ENCODE measurements at places on chromosomes 6 and 20.

GRCh38 chr20:49583669-49584417, 15.9 kb upstream of the PTGIS start:
- no peak for DNase-seq

DNA sequence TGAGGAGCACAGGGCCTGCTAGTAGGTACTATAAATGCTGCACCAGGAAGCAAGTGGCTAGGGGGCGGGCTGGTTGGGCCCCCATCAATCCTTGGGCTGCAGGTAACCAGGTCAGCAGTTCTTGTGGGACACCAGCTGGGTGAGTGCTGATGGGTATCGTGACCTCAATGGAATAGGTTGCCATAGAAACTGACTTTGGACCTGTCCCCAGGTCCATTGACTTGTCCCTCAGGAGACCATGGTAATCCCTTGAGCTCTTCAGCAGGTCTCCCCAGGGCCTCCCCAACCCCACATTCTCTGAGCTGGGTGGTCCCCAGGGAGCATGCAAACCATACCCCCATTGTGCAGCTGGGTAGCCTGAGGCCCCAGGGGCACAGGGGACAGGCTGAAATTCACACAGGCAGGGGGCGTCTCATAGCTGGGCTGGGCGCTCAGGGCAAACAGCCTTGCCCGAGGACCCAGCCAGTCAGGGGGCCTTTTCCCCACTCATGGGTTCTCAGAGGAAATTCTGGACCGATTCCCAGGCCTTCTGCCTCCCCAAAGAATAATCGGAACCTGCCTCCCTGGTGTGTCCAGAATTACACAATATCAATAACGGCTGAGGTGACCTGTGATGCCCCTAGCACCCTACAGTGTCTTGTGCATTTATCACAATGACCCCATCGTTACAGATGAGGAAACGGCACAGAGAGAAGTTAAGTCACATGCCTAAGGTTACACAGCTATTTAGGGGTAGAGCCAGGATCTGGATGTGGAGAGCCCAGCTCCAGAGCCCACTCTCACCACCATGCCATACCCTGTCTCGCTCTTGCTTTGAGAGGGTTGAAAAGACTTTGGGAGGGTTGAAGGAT, 35.9 kb downstream of the SRC start:
- no peak for DNase-seq

- no peak for DNase-seq
Observed at GRCh38 chr6:97813889-97814567, 531.0 kb upstream of the MMS22L start.

DNA sequence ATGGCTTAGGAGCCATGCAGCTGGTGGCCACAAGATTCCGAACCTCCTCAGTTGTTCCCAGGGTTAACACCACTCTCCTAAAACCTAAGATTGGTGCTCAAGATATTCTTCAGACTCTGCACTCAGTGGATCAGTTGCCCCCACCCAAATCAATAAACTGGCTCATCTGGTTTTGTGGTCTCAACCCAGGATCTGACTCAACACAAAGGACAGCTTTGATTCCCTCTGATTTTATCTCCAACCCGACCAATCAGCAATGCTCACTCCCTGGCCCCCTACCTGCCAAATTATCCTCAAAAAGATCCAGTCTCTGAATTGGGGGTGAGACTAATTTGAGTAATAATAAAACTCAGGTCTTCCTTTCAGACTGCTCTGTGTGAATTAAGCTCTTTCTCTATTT, 137.5 kb downstream of the EYS start:
- DNase-seq: no peak

DNA sequence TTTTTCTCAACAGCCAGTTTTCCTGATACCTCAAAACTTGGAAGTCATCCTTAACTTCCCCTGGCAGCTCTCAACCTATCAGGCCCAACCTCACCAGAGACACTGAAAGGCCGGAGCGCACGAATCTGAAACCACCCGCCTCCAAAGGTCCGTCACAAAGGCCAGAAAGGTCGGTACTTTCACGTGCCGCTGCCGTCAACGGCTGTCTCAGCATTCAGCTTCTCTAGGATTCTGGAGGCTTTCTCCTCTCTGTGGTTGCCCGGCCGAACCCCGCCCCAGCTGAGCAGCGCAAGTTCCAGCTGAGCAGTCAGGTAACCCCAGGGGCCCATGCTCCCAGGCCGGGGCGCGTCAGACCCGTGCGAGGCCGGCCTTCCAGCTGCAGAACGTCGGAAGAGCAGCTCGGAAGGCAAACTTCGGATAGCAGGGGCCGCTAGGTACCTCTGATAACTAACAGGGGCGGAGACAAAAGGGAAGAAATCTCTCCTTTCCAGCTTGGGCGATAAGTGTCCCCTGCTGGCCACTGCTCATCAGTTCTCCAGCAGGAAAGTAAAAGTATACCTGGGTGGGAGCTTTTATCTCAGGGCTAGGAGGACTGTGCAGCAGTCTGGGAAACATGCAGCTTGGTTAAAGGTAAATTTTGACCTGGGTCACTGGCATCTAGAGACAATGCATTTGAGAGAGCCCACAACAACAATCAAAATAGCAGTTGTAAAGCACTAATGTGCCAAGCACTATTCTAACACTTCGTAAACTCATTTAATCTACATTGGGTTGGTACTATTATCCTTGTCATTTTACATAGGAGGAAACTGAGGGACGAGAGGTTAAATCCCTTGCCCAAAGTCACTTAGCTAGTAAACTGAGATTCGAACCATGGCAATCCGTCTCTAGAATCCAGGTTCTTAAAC, 16.1 kb downstream of the ZSCAN12 start:
- DNase-seq: peak; percentile 14

- no peak for DNase-seq
Observed at GRCh38 chr6:141848029-141848890, 284.5 kb upstream of the GJE1 start.

DNA sequence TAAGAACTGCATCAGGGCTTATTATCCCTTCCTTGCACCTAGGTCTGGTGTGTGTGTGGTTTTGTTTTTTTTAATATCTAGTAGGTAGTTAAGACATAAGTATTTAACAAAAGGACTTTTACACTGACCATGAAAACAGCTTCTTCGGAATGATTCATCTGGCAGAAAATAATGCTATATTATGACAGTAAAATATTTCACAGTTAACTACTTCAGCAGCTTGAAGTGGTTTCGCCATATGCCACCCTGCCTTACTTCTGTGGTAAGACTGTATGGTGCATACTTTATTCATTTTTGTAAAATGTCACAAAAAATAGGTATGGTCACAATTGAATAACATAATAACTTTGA, 858 bp upstream of the PTPRK start:
- DNase-seq: no peak

GRCh38 chr6:16503241-16503775, 258.0 kb downstream of the ATXN1 start:
- no peak for DNase-seq

- no peak for DNase-seq
Observed at GRCh38 chr20:2398449-2398848, 17.7 kb downstream of the TGM6 start.

GRCh38 chr6:42366999-42367352, 84.8 kb downstream of the TRERF1 start:
- DNase-seq: no peak

DNA sequence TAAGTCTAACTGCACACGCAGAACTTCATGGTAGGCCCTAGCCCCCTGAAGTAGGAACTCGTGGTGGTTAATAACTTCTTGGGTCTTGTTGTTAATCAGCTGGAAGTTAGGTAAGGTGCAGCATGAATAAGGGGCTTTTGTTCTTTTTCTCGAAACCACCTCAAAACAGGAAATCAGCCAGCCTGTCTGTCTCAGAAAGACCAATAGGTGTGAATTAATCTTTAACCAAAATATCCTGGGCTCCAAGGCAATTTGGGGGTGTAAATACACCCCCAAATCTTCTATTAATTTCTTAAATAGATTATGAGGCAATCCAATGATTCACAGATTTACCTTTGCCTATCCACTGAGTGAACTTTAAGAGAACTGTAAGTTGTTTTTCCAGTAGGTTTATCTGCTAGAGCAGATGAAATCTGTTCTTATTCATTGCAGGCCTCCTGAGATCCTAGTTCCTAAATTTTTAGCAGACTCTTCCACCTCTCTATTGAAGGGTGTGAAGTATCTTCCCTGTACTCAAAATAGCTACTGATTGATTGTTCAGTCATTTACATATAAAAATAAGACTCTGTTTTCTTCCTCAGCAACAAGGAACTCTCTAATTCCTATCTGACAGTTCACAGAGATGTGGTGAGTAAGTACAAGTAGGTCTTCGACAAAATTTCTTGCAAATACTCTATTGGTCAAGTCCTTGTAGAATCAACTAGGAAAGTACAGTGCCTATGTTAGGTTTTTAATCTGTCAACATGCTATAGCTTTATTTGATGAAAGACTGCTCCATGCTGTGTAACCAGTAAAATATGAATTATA, 427.1 kb upstream of the NOX3 start:
- no peak for DNase-seq

DNA sequence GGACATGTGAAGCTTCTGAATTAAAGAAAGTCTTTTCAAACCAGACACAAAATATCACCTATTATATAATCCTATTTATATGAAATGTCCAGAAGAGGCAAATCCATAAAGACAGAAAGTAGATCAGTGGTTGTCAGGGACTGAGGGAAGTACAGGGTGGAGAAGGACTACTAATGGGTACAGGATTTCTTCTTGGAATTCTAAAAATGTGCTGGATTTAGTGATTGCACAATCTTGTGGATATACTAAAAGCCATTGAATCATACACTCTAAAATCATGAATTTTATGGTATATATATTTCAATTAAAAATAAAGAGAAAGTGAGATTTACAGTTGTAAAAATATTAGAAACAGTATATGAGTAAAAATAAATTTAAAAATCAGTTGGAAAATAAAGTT, 18.7 kb upstream of the MC3R start:
- no peak for DNase-seq
